ENCODE measurements at places on chromosomes 13 and 19. TPM values are rescaled to one million over a fixed set of nuclear protein-coding genes. Genes with fewer than 3 reads are reported as not detected.

The RNF126 gene
- total RNA-seq: 38.7 TPM

The DAND5 gene
- not detected for total RNA-seq

The ZNF763 gene
- total RNA-seq: 2.5 TPM

- peaks cover 4% of the 10 kb centered on the region for H3K36me3 ChIP-seq
- peak; percentile 96 for DNase-seq
- peaks cover 10% of the 10 kb centered on the region for H3K4me1 ChIP-seq
- H3K4me3 ChIP-seq: peak overlapping the region; percentile 87
These were observed 539 bp downstream of the PLD3 start for GRCh38 chr19:40348961-40349507.

DNA sequence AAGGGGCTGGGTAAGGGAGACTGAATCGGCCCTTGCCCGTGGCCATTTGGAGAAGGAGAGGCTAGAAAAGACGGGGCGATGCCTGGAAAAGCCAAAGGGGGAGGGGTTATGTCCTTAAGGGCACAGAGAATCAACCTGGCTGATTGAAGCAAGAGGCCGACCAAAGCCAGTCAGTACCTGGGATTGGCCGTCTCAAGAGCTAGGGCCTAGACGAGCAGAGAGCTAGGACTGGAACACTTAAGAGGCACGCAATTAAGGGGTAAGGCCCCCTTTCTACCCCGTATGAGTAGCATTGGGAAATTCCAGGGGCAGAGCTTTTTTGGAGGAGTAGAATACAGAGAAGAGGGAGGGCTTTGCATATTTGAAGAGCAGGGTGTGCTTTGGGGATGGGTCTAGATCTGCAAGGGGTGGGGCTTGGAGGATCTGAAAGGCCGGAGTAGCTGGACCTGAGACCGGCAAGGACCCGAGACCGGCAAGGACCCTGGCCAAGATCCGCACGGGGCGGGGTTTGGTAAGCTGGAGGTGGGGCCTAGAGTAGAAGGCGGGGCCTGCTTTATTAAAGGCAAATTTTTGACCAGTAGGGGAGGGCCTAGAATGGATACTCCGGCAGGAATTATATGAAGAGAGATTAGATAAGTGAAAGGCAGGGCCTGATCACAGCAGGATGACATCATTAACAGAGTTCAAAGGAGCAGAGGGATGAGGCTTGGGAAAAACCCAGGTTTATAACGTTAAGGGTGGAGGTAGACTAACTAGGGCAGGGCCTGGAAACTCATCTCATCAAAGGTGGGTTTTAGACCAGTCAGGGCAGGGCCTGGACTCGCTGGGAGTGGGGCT, 10.7 kb upstream of the CACNG6 start:
- peak overlapping the region; percentile 61 for H3K4me3 ChIP-seq
- H3K36me3 ChIP-seq: no peaks in the 10 kb centered on the region
- H3K27ac ChIP-seq: no peak overlapping the region
- peak; percentile 86 for DNase-seq
- peaks cover 4% of the 10 kb centered on the region for H3K4me1 ChIP-seq

- no peak overlapping the region for H3K27ac ChIP-seq
- H3K4me1 ChIP-seq: peaks cover 3% of the 10 kb centered on the region
- H3K27me3 ChIP-seq: no peaks in the 10 kb centered on the region
- DNase-seq: no peak
These were observed 702.3 kb downstream of the DIAPH3 start for GRCh38 chr13:59461411-59461810.

DNA sequence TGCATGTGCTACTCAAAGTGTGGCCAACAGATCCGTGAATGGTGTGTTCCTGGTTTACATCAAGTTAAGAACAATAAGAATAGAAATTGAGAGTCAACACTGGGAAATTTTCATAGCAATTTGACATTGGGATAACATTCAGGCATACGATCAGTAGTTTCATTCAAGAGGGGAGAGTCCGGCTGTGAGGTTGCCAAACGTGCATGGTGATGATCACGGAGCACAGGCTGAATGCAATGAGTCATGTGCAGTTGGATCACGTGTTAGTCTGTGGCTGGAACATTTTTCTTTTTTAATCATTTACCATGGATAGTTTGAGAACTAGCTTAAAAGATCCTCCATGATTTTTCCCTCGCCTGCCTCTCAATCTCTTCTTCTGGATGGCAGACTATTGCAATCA, 2.5 kb upstream of the DCT start:
- peak; percentile 58 for DNase-seq
- peaks cover 9% of the 10 kb centered on the region for H3K27me3 ChIP-seq
- no peaks in the 10 kb centered on the region for H3K36me3 ChIP-seq

DNA sequence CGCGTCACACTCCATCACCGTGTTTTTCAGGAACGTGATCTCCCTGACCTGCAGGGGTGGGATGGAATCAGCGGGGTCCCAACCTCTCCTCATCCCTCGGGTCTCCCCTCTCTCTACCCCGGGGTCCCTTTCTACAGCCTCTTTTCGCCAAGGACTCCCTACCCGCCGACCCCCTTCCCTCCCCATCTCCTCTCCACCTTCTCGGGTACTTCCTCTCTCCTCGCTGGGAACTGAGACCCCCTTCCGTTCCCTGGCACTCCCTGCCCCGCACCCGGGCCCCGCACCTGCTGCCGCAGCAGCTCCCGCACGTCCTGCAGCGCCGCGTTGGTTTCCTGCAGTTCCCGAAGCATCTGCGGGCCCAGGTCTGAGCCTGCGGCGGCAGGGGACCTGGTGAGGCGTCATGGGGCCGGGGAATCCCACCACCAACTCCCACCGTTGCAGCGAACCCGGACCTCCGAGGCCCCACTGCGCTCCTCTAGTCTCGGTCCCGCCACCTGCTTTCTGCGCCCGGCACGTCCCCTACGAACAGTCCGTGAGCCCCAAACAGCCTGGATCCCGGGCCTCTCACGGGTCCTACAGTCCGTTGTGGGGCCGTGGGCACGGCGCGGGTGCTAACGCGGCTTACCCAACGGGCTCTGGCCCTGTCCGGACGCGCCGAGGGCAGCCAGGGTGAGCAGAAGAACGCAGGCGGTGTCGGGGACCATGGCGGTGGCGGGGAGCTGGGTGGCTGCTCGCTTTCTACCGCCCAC, at the start of gene COMP:
Gene COMP, minus strand, starts transcription at position 740 of the 749 bp plus-strand sequence. Its CDS starts 36 bp downstream, at position 704.
- H3K36me3 ChIP-seq: no peaks in the 10 kb centered on the region
- peaks cover 45% of the 10 kb centered on the region for H3K27me3 ChIP-seq
- peaks cover 2% of the 10 kb centered on the region for H3K4me1 ChIP-seq
- no peak within 1 kb of the TSS for H3K27ac ChIP-seq

DNA sequence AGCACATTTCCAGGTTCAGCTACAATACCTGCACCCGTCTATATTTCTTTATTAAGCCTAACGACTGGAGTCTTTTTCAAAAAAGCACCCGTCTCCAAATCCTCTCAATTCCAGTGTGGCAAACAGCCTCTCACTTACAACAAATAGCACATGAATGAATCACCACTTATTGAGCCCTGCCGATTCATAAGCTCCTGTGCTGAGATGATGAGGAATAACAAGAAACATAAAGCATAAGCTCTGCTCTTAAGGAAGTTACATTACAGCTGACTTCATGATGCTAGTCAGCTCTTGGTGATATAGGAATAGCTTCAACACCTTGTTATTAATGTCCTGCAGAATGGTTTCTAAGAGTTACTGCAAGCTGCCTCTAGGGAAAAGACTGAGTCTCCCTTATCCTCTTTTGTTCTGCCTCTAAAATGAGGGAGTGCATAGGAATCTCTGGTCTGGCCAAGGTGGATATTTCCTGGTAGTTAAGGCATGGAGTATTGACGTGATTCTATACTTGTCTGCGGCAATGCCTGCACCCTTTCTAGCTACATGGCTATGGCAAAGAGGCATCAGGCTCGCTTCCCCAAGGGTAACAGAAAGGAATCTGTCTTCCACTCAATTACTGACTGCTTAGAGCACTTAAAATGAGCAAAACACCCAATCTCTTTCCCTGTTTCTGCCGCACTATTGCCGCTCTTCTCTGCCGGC, 195.7 kb downstream of the KLF12 start:
- peak; percentile 54 for DNase-seq
- no peaks in the 10 kb centered on the region for H3K27me3 ChIP-seq
- peaks cover 14% of the 10 kb centered on the region for H3K36me3 ChIP-seq
- H3K27ac ChIP-seq: peak overlapping the region; percentile 56

DNA sequence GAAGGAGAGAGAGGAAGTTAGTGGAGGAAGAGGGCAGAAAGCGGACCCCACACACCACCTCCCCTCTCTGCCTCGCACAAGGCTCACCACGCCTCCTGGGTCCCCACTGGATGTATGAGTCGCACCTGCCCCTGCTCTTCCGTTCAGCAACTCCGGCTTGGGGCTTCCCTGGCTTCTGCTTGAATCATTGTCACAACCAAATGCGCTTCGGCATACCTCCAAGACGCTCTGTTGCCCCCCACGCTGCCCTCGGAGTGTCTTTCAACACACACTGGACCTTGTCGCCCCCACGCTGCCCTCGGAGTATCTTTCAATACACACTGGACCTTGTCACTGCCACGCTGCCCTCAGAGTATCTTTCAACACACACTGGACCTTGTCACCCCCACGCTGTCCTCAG, 247.2 kb downstream of the TEX29 start:
- no peaks in the 10 kb centered on the region for H3K4me1 ChIP-seq
- no peaks in the 10 kb centered on the region for H3K36me3 ChIP-seq
- H3K27me3 ChIP-seq: no peaks in the 10 kb centered on the region

DNA sequence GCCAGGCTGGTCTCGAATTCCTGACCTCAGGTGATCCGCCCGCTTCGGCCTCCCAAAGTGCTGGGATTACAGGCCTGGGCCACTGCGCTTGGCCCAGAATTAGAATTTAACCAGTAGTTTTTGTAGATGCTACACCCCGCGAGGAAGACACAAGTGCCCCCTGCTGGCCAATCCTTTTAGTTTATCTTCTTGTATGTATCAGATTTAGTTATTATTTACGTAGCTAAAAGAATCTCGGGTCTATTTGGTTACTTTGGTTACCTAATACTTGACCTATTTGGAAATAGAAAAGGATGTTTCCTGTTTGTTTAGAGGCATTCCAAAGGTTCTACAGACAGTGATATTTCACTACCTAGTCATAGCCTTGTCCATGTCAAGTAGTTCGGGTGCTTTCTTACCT, 22.0 kb downstream of the MUC16 start:
- H3K27ac ChIP-seq: no peak overlapping the region
- no peaks in the 10 kb centered on the region for H3K4me1 ChIP-seq
- no peak for DNase-seq
- H3K4me3 ChIP-seq: no peak overlapping the region
- H3K36me3 ChIP-seq: no peaks in the 10 kb centered on the region

DNA sequence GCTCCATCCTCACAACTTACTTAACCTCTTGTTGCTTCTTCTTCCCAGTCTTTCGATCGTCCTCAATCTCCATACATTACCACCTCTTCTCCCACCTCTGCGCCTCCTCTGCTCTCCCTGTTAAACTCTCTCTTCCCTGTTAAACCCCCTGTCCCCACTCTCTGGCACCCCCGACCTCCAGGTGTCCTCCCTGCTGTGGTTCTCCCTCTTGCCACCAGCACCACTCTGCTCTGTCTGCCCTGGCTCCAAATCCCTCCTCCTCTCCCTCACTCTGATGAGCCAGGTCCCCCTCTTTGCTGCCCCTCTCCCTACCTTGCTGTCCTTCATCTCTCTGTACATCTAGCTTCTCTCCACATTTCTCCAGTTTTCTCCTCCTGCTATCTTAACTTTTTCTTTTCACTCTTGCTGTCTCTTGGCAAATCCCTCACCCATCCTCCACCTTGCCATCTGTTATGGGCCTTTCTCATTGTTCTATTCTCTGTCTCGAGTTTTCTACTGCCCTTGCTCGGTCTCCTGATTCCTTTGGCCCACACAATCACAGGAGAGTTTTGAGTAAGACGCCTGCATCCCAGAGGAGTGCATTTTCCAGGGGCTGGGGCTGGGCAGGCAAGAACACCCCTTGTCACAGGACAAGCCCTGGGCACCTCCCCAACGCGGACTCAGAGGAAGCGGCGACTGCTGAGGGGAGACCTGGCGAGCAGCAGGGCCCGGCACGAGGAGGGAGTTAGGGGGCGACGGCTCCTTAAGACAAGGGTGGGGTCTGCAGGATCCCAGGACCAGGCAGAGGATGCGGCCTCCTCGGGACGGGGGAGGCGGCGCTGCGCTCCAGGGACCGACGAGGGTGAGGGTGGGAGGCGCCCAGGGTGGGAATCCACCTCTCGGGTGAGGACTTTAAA, 21.4 kb upstream of the ERVV-1 start:
- no peaks in the 10 kb centered on the region for H3K27me3 ChIP-seq
- no peak overlapping the region for H3K27ac ChIP-seq
- no peaks in the 10 kb centered on the region for H3K36me3 ChIP-seq
- peaks cover 15% of the 10 kb centered on the region for H3K4me1 ChIP-seq
- H3K4me3 ChIP-seq: peak overlapping the region; percentile 72

Data from osteoblast (primary cell).